Progenitor cell of endocrine pancreas (in vitro differentiated cells): ENCODE measurements at places on chromosomes 5 and 9. TPM values are rescaled to one million over a fixed set of nuclear protein-coding genes. Genes with fewer than 3 reads are reported as not detected.

DNA sequence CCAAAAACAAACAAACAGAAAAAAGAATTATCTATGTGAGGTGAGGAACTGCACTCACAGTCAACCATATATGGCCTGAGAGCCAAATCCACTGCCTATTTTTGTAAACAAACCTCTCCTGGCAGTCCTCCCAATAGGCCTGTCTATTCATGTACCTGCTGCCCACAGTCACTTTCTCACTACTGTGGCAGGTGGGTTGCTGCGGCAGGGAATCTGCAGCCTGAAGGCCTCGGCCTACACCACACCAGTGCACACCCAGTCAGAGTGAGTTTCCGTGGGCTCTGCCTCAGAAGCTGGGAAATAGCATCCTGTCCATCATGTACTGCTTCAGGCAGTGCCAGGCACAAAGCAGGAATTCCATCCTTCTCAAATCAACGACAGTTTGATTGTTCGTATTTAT, 82.3 kb downstream of the SPTLC1 start:
- no peak for DNase-seq

The MATR3 gene
- total RNA-seq = 324 and 336 TPM in 2 replicates

- DNase-seq = no peak
Observed at GRCh38 chr5:150149618-150150017, 6.0 kb downstream of the PDGFRB start.

The DCAF12 gene
- total RNA-seq = 48.7 and 50.4 TPM in 2 replicates

The BTNL9 gene
- not detected in 2 replicates for total RNA-seq

DNA sequence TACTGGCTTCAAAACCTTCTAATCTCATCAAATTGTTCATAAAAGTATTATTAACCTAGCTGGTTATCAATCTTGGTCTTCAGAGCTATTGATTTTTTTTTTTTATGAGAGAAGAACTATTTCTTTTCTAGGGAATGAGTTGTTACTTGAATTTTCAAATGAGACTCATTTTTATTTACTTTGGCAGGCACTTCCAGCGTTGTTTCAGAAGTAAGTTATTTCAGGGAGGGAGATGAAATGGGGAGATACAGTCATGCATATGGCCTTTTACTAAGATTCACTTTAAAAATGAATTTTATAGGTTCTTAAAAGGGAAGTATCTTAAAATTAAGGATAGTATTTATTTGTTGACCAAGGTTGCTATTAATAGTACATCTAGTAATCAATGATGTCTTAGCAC, 129.6 kb downstream of the IZUMO3 start:
- DNase-seq = no peak

The PCDHB16 gene
- total RNA-seq = 11.9 and 14.3 TPM in 2 replicates

DNA sequence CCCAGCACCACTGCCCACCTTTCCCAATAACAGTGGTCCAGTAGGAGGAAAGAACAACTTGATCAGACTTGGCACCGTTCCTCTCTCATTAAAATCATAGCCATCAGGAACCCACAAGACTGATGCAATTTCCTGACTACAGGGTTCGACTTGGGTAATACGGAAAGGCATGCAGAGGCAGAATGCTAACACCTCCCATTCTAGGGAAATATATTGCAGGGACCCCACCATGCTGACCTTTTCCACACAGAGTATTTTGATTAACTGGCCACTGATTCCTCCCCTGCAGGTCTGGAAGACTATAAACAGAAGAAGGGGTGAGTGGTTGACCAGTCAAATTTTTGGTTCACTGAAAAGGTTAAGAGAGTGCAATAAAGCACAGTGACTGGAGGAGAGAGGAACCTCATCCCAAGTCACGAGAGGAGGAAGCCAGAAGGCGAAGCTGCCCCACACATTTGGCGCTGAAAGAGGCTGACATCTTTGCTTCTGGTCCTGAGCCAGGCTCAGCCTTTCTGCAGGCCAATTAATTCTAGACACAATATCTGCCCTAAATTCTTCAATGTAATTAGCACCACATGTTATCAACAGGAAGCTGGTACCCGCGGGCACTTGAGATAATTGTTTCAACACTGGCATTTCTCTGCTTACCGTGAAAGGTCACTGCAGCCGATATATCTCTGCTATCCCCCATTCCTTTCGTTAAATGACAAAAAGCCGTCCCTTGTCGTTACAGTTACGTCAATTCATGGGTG, 64.7 kb upstream of the SPOCK1 start:
- no peak for DNase-seq

GRCh38 chr9:135816651-135816970, 90.7 kb downstream of the CAMSAP1 start:
- no peak for DNase-seq

The PKD2L2 gene
- not detected in 2 replicates for total RNA-seq

DNA sequence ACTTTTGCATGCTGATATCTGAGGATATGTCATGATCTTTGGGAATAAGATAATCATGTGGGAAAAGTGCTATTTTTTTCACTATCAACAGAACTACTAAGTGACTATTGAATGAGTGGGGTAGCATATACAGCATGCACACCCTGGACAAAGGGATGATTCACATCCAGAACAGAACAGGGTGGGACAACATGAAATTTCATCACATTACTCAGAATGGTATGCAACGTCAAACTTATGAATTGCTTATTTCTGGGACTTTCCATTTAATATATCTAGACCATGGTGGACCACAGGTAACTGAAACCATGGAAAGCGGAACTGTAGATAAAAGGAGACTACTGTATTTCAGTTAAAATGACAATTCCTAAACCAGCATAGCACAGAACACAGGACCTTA, 370.0 kb downstream of the HINT1 start:
- DNase-seq = no peak

DNA sequence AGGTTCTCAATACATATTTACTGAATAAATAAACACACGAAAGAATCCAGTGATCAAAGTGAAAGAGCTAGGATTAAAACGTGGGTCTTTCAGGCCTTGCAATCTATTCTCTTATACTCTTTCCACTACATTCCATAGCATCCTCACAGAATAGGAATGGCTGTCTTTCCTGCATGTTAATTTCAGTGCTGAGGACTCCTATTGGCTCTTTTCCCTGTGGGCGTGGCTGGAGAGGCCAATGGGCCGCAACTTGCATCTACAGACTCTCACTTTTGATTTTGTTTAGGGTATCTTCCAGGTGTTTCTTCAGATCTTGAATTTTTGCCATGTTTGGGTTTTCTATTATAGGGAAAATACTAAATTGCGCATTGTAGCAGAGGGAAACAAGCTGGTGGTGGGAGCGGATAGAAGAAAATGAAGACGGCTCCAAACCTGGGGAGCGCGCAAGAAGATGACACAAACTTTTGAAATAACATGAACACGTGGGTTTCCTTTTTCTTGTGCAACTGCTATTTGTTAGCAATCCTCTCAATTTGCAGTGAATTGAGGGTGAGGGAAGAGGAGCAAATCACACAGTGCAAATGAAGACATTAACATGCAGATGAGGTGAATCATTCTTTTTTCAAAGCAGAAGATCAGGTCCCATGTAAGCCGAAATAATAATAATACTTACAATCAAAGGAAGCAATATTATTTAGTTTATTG, 93.9 kb downstream of the GCNT1 start:
- no peak for DNase-seq

The IFNA21 gene
- total RNA-seq = not detected in 2 replicates

- no peak for DNase-seq
Observed at GRCh38 chr9:107375651-107376369, 92.7 kb downstream of the RAD23B start.

The SYNPO gene
- total RNA-seq = 1.4 and 1.5 TPM in 2 replicates

DNA sequence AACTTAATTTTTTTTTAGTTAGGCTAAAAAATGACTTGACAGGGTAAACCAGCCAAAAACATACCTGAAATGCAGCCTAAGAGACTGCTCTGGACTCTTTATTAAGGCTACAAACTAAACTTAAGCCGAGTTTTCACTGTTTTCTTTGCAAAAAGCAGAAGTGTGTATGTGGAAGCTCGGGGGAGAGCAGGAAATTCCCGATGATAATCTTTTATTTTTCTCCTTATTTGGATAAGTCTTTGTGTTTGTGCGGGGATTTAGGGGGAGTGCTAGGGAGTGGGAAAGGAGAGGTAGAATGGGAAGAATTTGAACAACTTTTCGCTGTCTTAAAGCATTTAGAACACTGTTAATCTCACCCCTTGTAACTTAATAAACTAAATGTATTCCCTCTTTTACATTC, 30.7 kb upstream of the GPR21 start:
- no peak for DNase-seq

- no peak for DNase-seq
Observed at GRCh38 chr5:91848453-91848852, 465.3 kb upstream of the ARRDC3 start.

- no peak for DNase-seq
Observed at GRCh38 chr5:82325155-82325554, 47.0 kb upstream of the RPS23 start.

The ARHGEF39 gene
- total RNA-seq = 9.1 and 10.4 TPM in 2 replicates

The MSX2 gene
- 5.8 and 11.7 TPM in 2 replicates for total RNA-seq

DNA sequence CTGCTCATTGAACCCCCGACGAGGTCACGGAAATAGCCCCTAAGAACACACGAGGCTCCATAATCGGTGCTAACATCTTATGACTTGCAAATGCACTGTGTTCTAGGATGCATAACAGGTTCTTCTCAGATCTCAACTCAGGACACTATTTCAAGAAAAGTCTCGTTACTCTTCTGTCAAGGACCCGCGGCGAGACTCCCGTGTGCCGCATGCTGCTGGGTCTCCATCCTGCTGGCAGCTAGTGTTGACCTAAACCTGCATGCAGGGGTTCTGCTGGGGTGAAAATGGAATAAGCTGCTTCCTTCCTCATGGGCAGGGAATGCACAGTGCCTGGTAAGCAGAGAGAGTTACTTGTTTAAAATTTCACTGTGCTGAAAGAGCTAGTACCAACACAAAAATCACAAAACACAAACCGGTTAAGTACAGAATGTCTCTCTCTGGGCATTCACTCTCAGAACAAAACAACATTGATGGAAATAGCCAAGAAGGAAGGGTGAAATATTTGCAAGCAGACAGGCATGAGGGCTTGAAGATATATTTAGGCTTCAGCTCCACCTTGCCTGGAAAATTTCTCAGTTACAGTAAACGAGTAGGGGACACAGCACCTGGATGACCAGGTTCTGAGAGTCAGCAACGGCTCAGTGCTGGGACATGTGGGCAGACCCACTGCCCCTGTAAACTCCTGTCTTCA, 416.5 kb downstream of the GADD45G start:
- no peak for DNase-seq

The PCDHGB1 gene
- 2.3 TPM in 2 replicates for total RNA-seq

- no peak for DNase-seq
Observed at GRCh38 chr9:97666907-97667686, 30.0 kb downstream of the XPA start.

DNA sequence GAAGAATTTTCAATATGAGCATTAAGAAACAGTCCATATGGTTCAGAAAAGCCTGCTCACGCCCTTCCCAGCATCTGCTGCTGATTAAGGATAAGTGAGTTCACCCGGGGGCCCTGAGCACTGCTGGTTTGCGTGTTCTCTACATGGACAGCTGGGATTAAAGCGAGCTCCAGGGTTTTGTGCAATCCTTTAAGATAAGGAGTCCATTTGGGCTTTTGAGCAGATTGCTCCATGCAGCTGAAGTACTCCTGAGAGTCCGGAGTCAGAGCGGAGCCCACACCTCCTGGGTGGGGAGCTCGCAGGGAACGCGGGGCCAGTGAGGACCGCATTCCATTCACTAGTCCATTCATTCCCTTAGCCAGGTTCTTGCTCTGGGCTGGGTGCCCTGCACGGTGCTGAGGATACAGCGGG, 149.3 kb upstream of the COL5A1 start:
- DNase-seq = no peak

DNA sequence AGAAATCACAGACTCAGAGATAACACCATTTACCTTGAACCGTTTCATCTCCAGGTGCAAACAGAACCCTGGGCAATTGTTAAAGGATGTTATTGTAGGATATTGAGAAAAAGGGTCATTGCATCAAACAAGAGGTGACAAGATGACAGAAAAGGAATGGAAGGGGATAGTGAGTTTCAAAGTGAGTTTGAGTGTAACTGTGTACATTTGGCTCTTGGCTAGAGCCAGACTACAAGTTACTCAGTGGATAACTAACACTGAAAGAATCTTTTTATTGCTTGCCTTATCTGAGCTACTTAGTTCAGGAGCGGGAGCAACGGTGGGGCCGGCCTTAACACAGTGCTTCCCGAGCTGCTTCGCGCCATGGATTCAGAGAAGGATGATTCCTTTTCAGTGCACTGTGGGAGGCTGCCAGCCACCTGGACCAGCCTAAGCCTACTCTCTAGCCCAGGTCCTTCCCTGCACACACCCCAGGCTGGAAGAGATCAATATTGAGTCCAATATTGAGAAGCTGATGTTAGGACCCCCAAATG, 193.4 kb downstream of the ATPSCKMT start:
- no peak for DNase-seq

GRCh38 chr5:132260714-132261551, 3.4 kb downstream of the PDLIM4 start:
- DNase-seq = no peak

- DNase-seq = no peak
Observed at GRCh38 chr9:38298503-38298902, 94.0 kb upstream of the ALDH1B1 start.

The NTRK2 gene
- total RNA-seq = 4.7 and 7.8 TPM in 2 replicates

- no peak for DNase-seq
Observed at GRCh38 chr9:116791326-116791725, 104.2 kb downstream of the TRIM32 start.

DNA sequence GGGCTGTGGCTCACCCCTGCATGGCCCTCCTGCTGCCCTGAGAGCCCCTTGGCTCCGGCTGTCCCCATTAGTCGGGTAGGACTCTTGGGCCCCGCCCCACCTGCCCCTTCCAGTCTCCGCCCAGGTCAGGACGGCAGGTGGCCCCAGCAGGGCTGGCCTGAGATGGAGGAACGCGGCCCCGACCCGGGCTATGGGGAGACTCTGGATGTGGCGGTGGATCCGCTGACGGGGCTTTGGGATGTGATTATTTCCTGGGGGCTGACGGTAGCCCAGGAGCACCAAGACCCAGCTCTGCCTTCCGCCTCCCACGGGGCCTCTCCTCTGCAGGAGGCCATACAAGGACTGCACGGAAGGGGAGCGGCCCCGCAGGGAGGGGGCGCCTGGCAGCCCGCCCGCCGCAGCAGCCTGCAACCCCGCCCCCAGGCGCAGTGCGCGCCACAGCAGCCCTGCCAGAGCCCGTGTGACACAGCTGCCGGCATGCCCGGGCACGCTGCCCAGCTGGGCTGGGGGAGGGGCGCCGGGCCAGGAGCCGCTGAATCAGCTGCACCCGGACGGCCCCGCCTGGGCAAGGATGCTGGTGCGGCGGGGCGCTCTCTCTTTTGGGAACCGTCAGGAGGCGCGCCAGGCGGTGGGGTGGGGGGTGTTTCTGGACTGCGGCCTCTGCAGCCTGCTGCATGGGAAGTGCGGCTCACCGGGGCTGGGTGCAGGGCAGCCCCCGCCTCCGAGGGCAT, 9.2 kb downstream of the TMEM250 start:
- DNase-seq = peak; percentile 57

- no peak for DNase-seq
Observed at GRCh38 chr5:132753135-132753987, 6.1 kb downstream of the CCNI2 start.
